ENCODE measurements at places on chromosomes 7 and 10.

GRCh38 chr7:137994216-137994615 lies 7.7 kb downstream of the CREB3L2 start:
- no peak for DNase-seq

- no peak for DNase-seq
Measured at GRCh38 chr10:14409247-14409646, 78.5 kb upstream of the FRMD4A start.

DNA sequence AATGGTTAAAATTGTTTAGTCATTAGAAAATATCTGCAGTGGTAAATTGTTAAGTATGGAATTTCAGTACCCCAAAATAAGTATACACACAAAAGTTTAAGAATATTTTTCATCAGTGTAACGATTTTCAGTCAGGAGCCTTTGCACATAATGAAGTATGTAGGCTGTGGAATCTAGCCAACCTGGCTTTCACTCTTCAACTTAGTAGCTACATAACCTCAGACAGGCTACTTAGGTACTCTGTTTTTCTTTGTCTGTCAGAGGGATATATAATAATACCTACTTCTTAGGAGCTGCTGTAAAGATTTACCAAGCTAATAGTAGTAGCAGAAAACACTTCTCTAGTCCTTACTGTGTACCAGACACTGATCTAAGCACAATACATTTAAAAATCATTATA lies 137.5 kb downstream of the ZEB1 start:
- no peak for DNase-seq

- no peak for DNase-seq
Measured at GRCh38 chr10:44322137-44322536, 62.8 kb downstream of the CXCL12 start.

DNA sequence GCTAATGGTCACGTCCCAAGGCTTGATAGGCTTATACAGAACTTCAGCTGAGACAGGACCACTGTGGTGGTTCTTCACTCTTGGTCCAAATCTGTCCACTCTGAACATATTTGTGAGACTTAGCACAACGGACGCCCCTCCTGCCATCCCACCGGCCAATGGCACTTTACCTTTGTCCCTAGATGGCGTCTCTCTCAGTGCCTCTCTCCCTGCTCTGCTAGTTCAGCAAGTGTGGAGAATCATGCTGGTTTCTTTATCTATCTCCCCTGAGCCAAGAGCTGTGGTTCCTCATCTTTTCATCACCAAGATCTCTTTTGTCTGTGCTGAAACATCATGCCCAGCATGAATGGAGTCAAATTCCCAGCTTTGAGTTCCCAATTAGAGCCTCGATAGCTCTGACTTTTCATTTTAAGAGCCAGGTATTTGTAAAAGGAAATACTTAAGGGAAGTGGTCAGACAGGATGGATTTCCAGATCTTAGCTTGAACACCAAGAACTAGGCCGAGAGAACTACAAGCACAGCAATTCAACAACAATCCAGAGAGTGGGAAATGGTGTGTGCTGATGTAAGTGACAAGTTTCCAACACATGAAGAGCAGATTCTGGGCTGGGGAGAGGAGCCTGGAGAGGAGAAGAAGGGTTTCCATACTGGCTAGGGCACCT lies 69.5 kb downstream of the ZNF800 start:
- DNase-seq, result no peak

All from NCI-H1092 (cell line).